ENCODE measurements at places on chromosomes 12 and 14.

- no peak for DNase-seq
Observed at GRCh38 chr14:95811813-95812212, 64.8 kb upstream of the TUNAR start.

GRCh38 chr14:32808644-32809043 lies 130.0 kb upstream of the NPAS3 start:
- DNase-seq = no peak

GRCh38 chr12:663293-663871 lies at the start of gene NINJ2:
Gene NINJ2 (minus strand): TSS chr12:663445. CDS start chr12:663360, 85 bp downstream.
- DNase-seq = no peak

DNA sequence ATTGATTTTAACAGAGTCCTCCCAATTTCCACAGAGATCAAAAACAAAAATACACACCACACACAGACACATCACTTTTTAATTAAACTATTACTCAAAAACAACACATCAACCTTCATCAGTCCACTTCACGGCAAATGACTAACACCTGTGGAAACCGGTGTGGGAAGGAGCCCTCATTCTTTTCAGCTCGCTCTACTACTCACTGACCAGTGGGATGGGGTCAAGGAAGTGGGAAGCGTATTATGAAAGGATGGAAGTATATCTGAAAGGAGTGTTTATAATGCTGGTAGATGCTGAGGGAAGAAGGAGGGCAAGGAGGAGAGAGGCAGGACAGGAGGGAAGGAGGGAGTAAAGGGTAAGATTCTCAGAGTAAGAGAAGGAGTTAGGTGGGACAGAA lies 156.5 kb downstream of the EPS8 start:
- no peak for DNase-seq

GRCh38 chr12:25904442-25904841 lies 54.0 kb upstream of the RASSF8 start:
- DNase-seq = no peak

- DNase-seq = no peak
Observed at GRCh38 chr12:120067084-120067869, 49.3 kb downstream of the RAB35 start.

GRCh38 chr12:1643905-1644533 lies 15.0 kb downstream of the WNT5B start:
- no peak for DNase-seq

DNA sequence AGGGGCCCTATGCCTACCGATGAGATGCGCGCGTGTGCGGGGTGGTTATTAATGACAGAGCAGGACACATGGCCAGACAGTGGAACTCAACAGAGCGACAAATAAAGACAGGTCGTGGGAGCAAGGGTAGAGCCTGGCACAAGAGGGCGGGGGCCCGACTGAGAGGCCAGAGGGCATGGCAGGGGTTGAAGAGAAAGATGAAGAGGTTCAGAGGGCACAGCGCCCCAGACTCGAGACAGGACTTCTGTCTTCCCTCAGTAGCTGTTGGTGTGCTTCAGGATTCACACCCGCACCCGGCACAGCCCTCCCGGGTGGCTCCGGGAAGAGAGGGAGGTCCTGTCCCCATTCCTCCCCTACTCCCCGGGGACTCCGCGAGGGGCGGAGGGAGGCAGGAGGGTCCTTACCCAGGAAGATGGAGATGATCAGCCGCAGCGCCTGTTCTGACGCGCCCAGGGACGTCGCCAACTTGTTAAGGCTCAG lies 366 bp downstream of the LPCAT3 start:
- DNase-seq = no peak

GRCh38 chr14:57549765-57550420 lies 56.2 kb upstream of the CCDC198 start:
- DNase-seq = no peak

- DNase-seq = no peak
Observed at GRCh38 chr12:108630481-108631207, 3.0 kb downstream of the SELPLG start.

GRCh38 chr12:106645074-106645421 lies 62.2 kb downstream of the RFX4 start:
- no peak for DNase-seq

DNA sequence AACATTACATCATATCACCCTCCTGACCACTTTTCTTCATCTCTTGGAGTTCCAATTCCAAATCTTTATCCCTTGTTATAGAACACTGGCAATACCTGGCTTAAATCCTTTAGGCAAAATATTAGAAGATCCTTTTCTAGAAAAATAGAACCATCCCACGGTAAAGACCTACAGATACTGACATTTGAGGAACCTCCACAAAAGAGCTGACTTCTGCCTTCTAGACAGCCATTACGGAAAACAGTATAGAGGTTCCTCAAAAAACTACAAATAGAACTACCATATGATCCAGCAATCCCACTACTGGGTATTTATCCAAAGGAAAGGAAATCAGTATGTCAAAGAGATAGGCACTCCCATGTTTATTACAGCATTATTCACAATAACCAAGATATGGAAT lies 241.7 kb upstream of the AMIGO2 start:
- DNase-seq = no peak

DNA sequence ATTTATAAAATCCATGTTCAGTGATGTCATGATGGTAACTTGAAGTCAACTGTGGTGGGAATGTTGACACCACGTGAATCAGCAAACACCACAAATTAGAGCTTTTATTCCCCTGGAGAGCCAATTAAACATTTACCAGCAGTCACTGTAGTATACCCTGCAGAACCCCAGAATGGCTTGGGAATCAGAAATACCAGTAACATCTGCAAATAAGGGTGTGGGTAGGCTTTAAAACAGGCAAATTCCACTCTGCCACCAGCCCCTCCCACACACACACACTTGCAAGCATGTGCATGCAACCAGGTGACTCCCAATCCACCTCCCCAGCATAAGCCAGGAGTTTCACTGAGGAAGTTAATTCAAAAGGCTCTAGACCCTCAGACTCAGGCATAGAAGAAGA lies 63.6 kb upstream of the TMEM263 start:
- no peak for DNase-seq

DNA sequence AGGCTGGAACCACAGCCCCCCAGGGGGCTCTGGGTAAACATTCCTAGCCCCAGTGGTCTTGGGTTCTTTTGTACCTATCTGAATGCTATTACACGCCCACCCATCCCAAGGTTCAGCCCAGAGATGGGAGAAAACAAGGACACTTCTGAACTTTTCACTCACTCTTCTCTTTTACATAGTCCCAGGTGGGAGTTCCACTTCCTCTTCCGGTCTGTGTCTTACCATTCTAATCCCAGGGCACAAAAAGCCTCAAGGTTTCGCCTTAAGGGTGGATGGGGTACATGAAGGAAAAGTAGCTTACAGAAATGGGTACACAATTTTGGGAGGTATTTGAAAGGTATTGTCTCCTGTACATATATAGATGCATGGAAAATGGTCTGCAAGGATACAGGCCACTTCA lies 79.0 kb downstream of the TMEM30B start:
- DNase-seq = no peak

DNA sequence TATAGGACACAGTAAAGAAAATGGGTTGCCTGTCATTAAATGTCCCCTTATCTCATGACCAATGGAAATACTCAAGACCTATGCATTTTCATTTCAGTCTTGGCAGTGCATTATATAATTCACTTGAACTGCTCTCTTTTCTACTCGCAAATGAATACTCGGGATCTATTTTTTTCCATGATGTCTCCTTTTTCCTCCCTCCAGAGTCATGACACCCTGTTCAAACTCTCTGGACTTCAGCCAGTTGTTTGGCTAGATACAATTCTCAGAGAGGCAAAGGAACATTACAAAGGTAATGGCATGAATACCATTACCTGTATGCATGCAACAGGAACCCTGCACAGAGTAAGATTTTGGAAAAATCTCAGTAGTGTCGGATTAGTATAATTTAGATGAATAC lies 130.9 kb downstream of the GPR135 start:
- DNase-seq = no peak

DNA sequence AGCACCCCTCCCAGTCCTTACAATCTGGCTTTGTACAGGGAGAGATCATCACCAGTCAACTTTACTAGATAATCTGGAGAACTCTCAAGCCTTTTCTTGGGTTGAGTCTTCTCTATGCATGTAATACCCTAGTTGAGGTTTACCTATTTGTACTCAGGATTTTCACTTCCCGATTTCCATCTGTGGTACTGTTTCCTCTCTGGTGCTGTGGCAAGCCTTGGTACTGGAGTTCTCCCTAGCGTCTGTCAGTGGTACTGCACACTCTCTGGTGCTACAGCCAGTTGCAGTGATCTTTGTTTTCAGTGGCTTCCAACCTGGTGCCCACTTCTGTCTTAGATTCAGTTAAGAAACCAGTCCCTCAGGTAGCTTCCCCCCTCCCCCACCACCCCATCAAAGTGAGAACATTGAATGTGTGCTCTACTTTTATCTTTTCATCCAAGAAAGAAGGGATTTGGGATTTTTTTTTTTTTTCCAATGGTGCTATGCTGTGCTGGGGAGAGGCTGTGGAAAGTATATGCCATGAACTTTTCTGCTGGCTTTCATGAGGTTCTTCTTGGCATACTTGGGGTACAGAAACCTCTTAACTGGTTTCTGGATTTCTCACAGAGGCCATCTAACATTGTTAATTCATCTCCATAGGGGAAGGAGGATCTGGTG lies 69.4 kb upstream of the EVL start:
- peak; percentile 24 for DNase-seq

GRCh38 chr14:79254069-79254775 lies 957.1 kb downstream of the DIO2 start:
- no peak for DNase-seq

- no peak for DNase-seq
Observed at GRCh38 chr12:77998236-77998786, 167.6 kb downstream of the NAV3 start.

GRCh38 chr12:49948866-49949845 lies 1.4 kb upstream of the AQP2 start:
- no peak for DNase-seq

GRCh38 chr14:77609922-77610321 lies 6.5 kb downstream of the SPTLC2 start:
- no peak for DNase-seq

DNA sequence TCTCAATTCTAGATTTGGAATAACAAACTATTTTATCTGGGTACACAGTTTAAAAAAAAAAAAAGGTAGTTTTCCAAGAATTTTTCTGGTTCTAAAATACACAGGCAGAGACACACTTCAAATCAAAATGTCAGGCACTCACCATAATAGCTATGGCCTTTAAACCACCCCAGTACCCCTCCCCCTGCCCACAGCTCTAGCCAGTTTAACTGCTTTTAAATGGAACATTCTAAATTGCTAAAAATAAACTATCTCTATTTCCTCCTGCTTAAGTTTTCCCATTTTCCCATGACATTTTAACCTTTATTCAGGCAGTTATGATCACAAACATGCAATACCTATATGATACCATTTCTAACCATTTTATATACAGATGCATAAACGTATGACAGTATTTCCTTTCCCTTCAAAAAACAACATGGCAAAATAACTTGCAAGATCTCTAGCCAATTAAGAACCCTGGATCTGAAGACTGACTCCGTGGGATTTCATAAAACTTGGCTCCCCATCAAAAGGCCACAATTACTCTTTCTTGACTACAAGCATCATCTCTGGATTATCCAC lies 46.3 kb downstream of the PPP2R5E start:
- DNase-seq = no peak

- no peak for DNase-seq
Observed at GRCh38 chr14:34604995-34605394, 25.0 kb downstream of the SNX6 start.

GRCh38 chr12:121522971-121523370 lies 57.9 kb downstream of the KDM2B start:
- DNase-seq = no peak

DNA sequence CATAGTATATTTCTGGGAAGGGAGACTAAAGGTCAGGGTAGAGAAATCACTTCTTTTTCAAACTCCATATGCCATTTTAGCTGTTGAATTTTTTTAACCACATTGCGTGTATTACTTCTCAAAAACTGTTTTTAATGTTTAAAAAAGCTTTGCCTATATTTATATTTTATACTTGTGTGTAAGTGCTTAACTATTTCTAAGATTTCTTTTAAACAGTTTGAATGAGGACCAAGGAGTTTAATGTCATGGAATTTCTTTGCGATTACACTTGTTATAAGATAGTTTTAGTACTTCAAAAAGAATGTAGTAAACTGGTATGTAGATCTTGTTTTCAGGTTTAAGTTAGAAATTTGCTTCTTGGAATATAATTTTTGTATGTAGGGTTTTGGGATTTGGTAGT lies 7.2 kb downstream of the SPATA7 start:
- no peak for DNase-seq

- no peak for DNase-seq
Observed at GRCh38 chr12:13116259-13116658, 12.8 kb upstream of the GSG1 start.

DNA sequence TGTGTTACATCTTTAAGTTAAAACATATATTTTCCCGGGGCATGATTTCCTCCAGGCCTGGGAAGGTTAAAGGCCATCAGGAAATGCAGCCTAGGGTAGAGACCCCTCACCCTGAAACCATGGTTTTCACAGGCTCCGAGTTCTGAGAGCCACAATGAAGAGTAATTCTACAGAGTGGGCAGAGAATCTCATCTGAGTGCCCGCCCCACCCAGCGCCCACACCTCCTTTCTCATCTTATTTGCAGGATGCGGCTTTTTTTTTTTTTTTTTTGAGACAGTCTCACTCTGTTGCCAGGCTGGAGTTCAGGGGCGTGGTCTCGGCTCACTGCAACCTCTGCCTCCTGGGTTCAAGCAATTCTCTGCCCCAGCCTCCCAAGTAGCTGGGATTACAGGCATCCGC lies 170.7 kb downstream of the FOXN3 start:
- DNase-seq = no peak

DNA sequence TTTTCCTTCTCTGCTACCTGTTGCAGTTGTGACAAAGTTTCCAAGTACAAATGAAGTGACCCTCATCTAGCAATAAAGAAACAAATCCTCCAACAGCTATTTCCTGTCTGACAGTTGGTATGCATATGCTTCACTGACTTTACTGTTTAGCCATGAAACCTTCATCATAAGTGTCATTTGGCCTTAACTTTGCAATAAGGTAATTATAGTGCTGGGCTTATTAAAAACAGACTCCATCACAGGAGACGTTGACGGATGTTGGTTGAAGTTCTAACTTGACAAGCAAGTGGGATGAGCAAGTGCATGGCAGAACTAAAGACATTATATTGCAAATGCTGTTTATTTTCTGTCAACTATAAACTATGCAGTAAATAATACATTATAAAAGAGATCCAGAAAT lies 425.2 kb downstream of the RPS29 start:
- DNase-seq = no peak

GRCh38 chr12:124484067-124484466 lies 83.3 kb downstream of the NCOR2 start:
- no peak for DNase-seq

- no peak for DNase-seq
Observed at GRCh38 chr12:113571713-113572112, 100.0 kb upstream of the LHX5 start.

- DNase-seq = no peak
Observed at GRCh38 chr12:89351489-89352241, 636 bp downstream of the DUSP6 start.

DNA sequence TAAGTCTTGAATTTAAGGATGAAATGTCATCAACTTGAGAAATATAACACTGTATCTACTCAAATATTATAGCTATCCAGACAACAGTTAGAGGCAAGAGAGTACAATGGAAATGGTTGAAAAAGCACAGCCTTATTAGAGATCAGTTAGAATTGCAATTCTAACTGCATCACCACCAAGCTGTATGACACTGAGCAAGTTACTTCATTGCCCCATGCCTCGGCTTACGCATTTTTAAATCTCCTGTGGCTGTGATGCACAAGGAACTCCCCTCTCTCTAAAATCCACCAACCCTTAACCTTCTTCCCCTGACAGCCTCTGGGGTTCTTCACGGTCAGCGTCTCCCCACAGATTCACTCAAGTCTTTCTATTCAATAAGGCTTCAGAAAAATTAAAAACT lies 75.1 kb downstream of the MED13L start:
- no peak for DNase-seq

- no peak for DNase-seq
Observed at GRCh38 chr12:51901881-51902280, 5.4 kb upstream of the ACVRL1 start.
